ENCODE measurements at places on chromosomes 5 and 9.

DNA sequence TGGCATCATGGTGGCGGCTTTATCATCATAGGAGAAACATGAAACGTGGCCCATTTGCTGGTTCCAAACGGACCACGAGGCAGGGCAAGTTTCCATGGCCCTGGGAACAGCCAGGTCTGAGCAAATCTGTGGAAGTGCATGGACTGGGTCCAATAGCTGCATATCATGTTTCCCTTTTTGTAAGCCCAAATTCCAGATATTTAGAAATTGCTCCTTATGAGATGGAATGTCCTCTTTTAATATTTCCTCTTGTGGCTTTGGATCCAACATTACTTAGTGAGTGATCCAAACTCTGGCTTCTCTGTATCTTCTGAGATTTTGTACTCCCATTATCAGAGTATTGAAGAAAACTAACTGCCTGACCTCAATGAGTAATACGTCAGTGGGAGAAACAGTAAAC lies 79.8 kb upstream of the FBXL7 start:
- no peak for DNase-seq

DNA sequence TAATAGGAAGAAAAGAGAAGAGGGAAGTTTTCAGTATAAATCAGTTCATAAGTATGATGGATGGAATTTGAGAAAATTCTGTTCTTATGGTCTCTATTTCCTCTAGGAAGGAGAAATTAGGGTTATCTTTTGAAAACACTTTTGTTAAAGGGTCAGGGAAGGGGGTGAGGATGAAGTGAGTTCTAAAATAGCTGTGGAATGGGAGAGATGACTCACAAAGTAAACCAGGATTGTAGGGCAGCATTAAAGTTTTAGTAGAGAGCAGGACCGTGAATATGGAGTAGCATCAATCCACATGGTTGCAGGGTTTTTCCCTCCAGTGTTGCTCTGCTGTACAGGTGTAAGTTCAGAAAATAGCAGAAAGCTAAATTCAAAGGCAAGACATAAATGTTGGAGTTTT lies 32.4 kb downstream of the MUSK start:
- no peak for DNase-seq

DNA sequence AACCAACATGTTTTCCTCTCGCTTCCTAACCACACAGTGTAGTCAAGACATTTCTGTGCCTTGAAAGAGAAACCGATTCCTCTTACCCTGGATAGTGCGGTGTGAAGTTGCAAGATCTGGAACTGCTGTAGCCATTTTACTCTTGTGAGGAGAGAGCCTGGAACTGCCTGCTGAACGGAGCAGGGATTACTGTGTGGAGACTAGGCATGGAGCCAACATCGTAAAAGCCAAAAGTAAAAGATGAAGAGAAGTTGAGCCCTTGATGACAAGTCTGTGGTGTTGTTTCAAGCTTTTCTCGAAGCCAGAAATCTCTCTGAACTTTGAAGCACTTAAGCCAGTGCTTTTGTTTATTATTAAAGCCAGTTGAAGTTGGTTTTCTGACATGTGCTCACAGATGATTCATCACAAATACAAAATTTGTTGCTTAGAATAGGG lies 110.1 kb upstream of the GRIN3A start:
- DNase-seq, result no peak

DNA sequence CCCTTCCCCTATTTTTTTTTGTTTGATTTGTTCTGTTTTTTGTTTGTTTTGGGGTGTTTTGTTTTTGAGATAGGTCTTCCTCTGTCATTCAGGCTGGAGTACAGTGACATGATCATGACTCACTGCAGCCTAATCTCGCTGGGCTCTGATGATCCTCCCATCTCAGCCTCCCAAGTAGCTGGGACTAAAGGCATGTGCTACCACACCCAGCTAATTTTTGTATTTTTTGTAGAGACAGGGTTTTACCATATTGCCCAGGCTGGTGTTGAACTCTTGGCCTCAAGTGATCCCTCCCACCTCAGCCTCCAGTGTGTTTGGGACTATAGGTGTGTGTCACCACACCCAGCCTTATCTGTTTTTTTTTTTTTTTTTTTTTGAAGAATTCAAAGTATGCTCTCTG lies 605.4 kb downstream of the DNAH5 start:
- DNase-seq, result no peak

DNA sequence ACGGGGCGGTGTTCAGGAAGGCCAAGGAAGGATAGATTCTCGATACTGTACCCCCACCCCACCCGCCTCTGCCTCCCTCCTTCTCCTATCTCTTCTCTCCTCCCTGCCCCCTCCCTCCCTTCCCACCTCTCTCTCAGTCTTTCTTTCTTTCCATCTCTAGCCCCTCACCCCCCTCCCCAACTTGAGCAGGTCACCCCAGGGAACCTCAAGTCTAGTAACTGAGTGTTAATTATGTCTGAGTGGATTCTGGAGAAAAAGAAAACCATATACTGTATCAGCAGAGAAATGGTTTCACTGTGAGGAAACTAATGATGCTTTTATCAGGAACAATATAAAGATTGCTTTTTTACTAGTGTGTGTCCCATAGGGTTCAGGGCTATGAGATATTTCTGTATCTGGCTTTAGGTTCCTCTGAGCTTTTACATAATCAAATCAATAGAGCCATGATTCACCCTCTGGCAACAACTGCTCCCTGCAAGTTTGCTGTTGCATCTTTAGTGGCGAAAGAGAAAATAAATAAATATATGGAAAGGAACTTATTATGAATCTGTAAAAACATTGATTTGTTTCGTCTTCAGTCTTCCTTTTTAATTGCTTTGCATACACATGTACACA lies 639.7 kb downstream of the CCDC171 start:
- no peak for DNase-seq

DNA sequence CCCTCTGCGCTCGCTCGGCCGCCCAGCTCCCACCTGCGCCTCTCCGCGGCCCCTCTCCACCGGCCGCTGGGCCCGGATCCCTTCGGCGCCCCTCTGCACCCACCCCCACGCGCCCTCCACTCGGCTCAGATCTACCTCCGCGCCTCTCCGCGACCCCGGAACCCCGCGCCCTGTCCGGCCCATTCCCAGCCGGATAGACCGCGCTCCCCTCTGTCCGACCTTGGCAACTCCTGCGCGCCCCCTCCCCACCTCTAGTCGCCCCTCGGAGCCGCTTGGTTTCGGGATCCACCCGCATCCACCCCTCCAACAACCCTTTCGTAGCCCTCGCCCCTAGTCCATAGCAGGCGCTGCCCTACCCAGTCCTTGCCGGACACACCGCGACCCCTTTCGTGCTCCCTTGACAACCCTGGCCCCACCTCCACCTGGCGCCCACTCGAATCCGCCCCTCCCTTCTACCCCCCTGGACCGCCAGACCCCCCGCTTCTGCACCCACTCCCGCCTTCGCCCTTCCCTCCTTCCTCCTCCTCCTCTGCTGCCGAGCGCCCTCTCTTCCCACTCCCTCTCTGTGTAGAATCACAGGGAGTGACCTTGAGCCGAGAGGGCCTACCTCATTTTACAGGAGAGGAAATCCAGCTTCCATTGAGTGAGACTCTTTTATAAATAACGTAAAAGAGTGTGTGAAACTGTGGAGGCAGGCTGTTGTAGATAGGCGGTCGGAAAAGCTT lies 525 bp upstream of the AK3 start:
- peak; percentile 79 for DNase-seq

DNA sequence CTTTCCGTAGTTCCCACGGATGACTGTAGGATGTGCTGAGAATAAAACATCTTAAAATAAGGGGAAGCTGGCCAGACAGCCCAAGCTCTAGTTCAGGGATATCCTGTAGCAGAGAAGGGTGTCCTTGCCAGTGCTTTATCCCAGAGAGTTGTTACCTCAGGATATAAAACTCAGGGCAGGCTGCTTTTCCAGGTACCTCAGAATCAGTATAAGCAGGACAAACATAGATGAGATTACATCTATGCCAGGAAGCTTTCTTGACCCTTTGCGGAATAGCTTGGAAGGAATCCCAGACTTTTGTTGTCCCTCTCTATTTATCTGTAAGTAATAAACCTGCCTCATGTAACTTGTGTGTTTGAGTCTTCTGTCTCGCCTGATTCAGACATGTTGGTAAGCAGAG lies 565.7 kb downstream of the PRDM9 start:
- no peak for DNase-seq

- DNase-seq, result peak; percentile 98
Observed at GRCh38 chr9:129626079-129626624, at the start of gene NTMT1. Gene NTMT1 (plus strand): TSS chr9:129626163. CDS start chr9:129632704, 6,541 bp downstream.

GRCh38 chr5:122195802-122196394 lies 66.6 kb downstream of the ZNF474 start:
- peak; percentile 51 for DNase-seq

- DNase-seq, result no peak
Observed at GRCh38 chr5:150274811-150275210, 14.8 kb downstream of the CAMK2A start.

DNA sequence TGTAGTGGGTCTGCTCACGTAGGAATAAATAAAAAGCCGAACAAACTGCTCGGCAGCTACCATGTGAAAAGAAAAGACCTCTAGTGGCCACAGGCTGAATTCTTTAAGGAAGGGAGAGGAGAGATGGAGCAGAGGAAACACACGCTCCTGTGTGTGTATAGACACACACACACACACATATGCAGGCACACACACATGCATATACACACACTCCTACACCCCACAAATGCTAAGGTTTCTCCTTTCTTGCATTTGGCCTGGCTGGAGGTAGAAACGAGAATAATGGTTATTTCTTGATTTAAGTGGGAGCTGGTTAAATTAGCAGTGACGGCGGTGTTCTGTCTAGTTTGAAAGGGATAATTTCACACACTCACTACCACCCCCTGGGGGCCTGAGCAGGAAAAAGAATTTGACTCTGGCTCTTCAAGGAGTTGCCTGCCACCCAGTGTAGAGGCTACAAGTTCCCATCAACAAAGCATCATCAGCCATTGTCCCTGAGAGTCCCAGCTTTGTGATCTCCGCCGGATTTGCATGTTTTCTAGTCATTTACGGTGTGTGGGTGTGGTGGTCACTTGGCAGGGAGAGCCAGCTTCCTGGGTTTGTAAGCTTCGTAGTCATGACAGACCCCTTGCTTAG lies at the start of gene INSYN2B:
TSS of gene INSYN2B (minus strand) at position 78 of the 636 bp plus-strand sequence. CDS start 96,597 bp downstream, outside the sequence.
- peak; percentile 77 for DNase-seq

GRCh38 chr9:114206221-114206789 lies 51.0 kb downstream of the COL27A1 start:
- DNase-seq, result no peak

GRCh38 chr5:154265197-154265773 lies 74.8 kb downstream of the GALNT10 start:
- no peak for DNase-seq

DNA sequence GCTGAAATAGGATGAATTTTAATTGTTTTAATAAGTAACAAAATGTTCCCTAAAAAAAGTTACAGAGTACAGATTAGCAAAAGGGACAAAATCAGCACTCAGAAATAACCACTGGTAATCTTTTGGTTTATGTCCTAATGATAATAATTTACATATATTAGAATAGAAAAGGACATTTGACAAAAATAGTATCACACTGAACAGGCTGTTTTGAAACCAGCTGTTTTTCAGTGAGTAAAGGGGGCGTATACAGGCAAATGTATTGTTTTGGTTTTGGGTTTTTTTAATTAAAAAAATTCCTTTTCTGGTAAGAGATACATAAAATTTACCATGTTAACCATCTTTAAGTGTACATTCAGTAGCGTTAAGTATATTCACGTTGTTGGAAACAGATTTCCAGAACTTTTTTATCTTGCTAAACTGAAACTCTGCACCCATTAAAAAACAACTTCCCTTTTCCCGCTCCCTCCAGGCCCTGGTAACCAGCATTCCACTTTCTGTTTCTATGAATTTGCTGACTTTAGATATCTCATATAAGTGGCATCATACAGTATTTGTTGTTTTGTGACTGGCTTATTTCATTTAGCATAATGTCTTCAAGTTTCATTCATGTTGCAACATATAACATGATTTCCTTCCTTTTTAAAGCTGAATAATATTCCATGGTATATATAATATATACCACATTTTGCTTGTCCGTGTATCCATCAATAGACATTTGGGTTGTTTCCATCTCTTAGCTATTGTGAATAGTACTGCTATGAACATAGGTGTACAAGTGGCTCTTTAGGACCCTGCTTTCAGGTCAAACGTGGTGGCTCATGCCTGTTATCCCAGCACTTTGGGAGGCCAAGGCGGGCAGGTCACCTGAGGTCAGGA lies 20.6 kb upstream of the LARP1 start:
- DNase-seq, result no peak

- DNase-seq, result no peak
Observed at GRCh38 chr5:90866333-90866732, 307.7 kb downstream of the ADGRV1 start.

DNA sequence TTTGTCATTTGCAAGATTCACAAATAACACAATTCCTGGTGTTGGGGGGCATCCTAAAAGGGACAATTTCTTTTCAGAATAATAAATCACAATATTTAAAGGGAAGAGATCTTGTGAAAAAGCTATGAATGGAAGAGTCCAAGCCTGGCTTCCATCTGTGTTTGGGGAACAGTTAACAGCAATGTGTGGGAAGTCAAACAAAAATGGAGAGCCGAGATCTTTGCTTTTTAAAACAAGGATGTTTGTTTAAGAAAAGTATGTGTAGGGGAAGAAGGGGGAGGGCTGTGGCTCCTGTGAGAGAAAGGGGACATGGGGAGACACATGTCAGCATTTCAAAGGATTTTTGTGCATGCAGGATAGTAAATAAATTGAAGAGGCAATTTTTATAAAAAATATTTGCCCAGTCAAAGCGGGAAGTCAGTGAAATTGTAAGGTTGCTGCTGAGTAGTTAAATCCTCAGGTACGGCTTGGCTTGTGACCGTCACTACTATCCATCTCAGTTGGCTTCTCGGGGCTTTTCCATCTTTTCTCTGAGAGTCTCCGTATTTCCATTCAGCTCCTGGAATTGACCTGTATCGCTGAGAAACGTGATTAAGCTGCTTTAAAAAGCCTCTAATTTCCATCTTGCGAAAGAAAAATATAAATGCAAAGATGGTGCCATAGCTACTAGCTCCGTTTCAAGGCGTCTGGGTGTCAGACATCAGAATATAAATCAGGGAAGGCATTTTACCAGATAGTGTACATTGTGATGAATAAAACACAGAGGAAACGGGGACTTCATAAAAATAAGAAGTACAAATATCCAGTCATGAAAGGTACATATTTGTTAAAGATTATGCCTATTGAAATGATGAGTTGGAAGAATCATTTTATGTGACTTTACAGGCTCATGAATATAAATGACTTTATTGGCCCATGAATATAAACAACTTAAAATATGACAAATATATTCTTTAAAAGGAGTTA lies 52.9 kb upstream of the VCAN start:
- no peak for DNase-seq

DNA sequence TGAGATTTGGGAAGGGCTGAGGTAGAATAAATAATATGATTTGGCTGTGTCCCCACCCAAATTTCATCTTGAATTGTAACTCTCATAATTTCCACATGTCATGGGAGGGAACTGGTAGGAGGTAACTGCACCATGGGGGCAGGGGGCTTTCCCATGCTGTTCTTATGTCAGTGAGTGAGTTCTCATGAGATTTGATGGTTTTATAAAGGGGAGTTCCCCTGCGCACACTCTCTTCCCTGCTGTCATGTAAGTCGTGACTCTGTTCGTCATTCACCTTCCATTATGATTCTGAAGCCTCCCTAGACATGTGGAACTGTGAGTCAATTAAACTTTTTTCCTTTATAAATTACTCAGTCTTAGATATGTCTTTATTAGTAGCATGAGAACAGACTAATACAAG lies 115.5 kb upstream of the STARD4 start:
- no peak for DNase-seq
